ENCODE measurements at places on chromosomes 1 and 21. TPM values are rescaled to one million over a fixed set of nuclear protein-coding genes. Genes with fewer than 3 reads are reported as not detected.
A peak's percentile ranks its signal among the peaks of the same experiment; 100 is the strongest.

- no peak overlapping the region for H3K4me3 ChIP-seq
- H3K27ac ChIP-seq: peak overlapping the region; percentile 77
- H3K36me3 ChIP-seq: peaks cover 46% of the 10 kb centered on the region
- no peaks in the 10 kb centered on the region for H3K27me3 ChIP-seq
These were observed 15.6 kb downstream of the TPM3 start for GRCh38 chr1:154176337-154176736.

DNA sequence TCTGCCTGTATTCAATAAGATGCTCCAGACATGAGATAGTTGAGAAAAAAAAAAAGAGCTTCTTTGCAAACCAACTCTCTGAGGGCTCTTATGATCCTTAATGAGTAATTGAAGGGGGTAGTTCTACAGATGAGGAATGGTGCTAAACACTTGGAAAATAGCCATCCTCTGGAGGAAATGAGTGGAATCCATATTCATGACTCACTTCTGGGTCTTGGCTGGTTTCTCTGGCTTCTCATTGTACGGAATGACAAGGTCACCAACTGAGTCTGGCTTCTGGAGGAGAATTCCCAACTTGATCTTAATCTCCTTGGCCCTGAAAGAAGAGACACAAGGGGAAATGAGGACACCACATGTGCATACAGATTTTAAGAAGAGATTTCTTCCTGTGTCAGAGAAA is 34.7 kb downstream of the RGS5 start:
- H3K27ac ChIP-seq: peak overlapping the region; percentile 57
- no peak for DNase-seq
- H3K4me1 ChIP-seq: peaks cover 33% of the 10 kb centered on the region
- peaks cover 5% of the 10 kb centered on the region for H3K36me3 ChIP-seq
- H3K4me3 ChIP-seq: no peak overlapping the region
- H3K27me3 ChIP-seq: no peaks in the 10 kb centered on the region

- no peak for DNase-seq
- H3K27ac ChIP-seq: peak overlapping the region; percentile 64
- H3K4me3 ChIP-seq: no peak overlapping the region
- no peaks in the 10 kb centered on the region for H3K36me3 ChIP-seq
These were observed 12.9 kb upstream of the SELENON start for GRCh38 chr1:25786887-25787759.

GRCh38 chr1:30912913-30913652 is 4.5 kb upstream of the SDC3 start:
- no peaks in the 10 kb centered on the region for H3K36me3 ChIP-seq
- DNase-seq: peak; percentile 54
- no peak overlapping the region for H3K4me3 ChIP-seq
- no peaks in the 10 kb centered on the region for H3K27me3 ChIP-seq
- no peak overlapping the region for H3K27ac ChIP-seq

DNA sequence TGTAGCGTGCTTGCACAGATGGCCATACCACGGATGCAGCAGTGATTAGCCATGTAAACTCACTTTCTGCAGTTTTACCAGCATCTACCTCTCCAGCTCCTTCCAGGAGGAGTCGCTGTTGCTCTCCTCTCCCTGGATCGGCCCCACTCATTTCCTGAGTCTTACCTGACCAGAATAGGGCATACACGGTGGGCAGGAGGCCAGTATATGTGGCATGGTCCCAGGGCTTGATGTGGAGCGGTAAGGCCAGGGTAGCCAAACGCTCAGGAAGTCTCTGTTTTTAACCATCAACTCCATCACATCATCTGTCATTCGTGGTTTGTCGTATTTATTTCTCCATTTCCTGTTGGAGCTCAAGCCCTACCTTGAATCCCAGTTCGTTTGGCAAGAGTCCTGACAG is 163.4 kb upstream of the USP24 start:
- H3K27ac ChIP-seq: no peak overlapping the region
- no peak overlapping the region for H3K4me3 ChIP-seq
- no peak for DNase-seq

- H3K4me3 ChIP-seq: no peak overlapping the region
- no peak for DNase-seq
- H3K36me3 ChIP-seq: no peaks in the 10 kb centered on the region
- H3K27ac ChIP-seq: no peak overlapping the region
- H3K27me3 ChIP-seq: no peaks in the 10 kb centered on the region
- no peaks in the 10 kb centered on the region for H3K4me1 ChIP-seq
These were observed 33.5 kb upstream of the C1orf53 start for GRCh38 chr1:197868751-197869489.

DNA sequence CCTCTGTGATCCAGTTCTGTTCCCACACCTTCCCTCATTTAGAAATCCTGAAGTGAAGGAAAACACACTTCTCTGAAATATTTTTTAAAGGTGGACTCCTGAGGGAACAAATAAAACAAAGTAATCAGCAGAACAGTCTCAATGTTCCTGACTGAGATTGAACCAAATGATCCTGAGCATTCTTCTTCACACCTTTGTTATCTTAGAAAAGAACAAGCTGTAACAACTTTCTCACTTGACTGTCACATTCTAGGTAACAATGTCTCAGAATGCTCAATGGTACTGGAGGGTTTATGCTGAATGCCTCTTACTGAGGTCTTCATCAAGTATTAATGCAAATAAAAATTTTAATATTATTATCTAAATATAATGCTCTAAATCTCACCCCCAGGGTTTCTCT is 40.4 kb upstream of the RGS2 start:
- no peak overlapping the region for H3K4me3 ChIP-seq
- DNase-seq: no peak
- peaks cover 4% of the 10 kb centered on the region for H3K4me1 ChIP-seq

GRCh38 chr1:23936481-23937176 is 23.0 kb upstream of the PNRC2 start:
- no peak overlapping the region for H3K4me3 ChIP-seq
- DNase-seq: no peak
- H3K36me3 ChIP-seq: no peaks in the 10 kb centered on the region
- H3K27ac ChIP-seq: no peak overlapping the region
- no peaks in the 10 kb centered on the region for H3K27me3 ChIP-seq

GRCh38 chr1:31587720-31588423 is 11.6 kb downstream of the TINAGL1 start:
- H3K36me3 ChIP-seq: peaks cover 44% of the 10 kb centered on the region
- peak overlapping the region; percentile 97 for H3K27ac ChIP-seq
- peak overlapping the region; percentile 57 for H3K4me3 ChIP-seq
- peaks cover 80% of the 10 kb centered on the region for H3K4me1 ChIP-seq
- peak; percentile 74 for DNase-seq

DNA sequence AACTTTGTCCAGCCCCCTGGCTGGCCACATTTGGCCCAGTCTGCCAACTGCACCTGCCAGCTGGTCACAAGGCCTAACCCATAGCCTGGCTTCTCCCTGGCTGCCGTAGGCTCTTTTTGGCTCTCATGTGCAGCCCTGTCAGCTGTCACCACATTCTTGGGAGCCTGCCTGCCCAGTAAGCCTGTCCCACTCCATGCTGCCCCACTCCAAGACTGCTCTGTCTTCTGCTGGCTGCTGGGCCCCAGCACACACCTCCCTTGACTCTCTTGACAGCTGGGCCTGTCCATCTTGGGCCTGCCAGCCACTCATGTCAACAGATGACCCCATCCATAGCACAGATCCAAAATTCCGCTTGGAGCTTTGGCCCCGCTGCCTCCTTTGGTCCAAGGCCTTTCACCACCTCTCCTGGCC is 74.3 kb upstream of the EDN2 start:
- H3K4me3 ChIP-seq: no peak overlapping the region
- H3K27me3 ChIP-seq: no peaks in the 10 kb centered on the region

DNA sequence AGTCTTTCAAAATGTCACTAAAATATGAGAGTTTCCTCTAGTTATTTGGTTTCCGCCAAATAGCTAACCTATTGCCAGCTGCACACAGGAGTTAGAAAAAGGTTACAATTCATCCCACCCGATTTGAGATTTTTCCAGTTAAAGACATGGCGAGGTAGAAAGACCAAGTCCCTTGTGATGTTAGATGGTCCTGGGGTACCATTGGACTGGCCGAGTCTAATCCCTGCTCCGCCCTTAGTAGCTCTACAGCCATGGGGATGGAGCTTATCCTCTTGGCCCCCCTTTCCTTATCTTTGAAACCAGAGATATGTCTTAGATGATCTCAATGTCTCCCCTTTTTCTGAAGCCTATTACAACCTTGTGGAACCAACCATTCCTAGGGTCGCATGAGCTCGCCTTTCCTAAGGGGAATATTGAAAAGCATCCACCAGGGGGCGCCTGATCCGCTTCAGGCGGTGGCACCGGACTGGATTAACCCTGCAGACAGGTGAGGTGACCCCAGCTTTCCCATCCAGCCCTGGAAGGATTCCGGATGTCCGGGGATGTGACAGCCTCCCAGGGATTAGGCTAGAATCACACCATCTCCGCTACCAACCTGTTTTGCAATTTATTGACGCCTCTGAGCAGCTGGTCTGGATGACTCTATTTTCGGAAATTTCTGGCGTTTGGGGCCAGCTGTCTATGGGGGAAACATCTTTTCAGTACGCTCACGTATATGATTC is 68.3 kb upstream of the SIM2 start:
- no peaks in the 10 kb centered on the region for H3K4me1 ChIP-seq
- no peak overlapping the region for H3K27ac ChIP-seq
- H3K4me3 ChIP-seq: no peak overlapping the region
- H3K36me3 ChIP-seq: no peaks in the 10 kb centered on the region

GRCh38 chr1:1307261-1307922 is 338 bp downstream of the ACAP3 start:
- peak overlapping the region; percentile 99 for H3K27ac ChIP-seq
- peak; percentile 60 for DNase-seq
- peaks cover 61% of the 10 kb centered on the region for H3K4me1 ChIP-seq
- peaks cover 27% of the 10 kb centered on the region for H3K36me3 ChIP-seq
- H3K4me3 ChIP-seq: peak overlapping the region; percentile 81

DNA sequence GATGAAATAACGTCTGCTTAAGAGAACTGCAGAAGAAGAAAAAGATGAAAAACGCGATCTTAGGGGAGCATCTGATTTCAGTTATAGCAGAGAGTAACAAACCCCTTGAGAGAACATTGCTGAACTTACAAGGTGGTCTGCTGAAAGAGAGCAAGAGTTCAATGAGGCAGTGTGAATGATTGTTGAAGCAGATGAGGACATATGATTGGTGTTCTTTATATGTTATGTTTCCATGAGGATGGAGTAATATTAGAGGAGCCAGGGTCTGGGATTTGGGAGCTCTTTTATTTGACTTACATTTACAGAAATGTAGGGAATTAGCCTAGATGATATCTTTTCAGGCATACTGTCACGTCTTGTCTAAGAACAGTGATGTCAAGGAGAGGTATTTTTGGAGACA is 1302.0 kb downstream of the KCNT2 start:
- H3K36me3 ChIP-seq: no peaks in the 10 kb centered on the region
- no peaks in the 10 kb centered on the region for H3K27me3 ChIP-seq
- no peak for DNase-seq
- H3K4me1 ChIP-seq: no peaks in the 10 kb centered on the region
- no peak overlapping the region for H3K4me3 ChIP-seq
- no peak overlapping the region for H3K27ac ChIP-seq

DNA sequence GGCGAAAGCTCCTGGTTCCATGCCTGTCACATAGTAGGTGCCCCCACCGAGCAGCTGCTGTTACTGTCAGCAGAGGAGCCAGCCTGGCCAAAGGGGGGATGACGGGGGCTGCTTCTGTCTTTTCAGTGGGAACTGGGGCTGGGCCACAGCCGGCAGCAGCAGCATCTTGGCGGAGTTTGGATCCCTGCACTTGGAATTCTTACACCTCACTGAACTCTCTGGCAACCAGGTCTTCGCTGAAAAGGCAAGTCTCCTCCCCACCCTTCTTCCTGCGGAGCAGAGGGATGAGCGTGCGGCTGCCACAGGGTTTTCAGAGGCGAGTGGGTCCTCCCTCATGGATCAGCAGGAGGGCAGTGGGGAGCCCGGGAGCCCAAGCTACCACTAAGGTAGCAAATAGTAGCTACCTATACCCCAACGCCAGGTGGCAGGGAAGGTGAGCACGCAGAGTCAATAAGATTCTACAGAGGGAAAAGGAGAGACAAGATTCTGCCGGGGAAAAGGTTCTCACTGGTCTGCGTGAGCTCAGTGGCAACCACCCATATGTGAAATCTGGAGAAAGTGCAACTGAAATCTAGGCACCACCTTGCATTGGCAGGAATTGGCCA is 41.4 kb upstream of the SELENON start:
- H3K4me3 ChIP-seq: no peak overlapping the region
- H3K4me1 ChIP-seq: peaks cover 7% of the 10 kb centered on the region
- DNase-seq: no peak
- peaks cover 15% of the 10 kb centered on the region for H3K36me3 ChIP-seq

- H3K27ac ChIP-seq: no peak overlapping the region
- no peaks in the 10 kb centered on the region for H3K27me3 ChIP-seq
- no peak for DNase-seq
- no peaks in the 10 kb centered on the region for H3K36me3 ChIP-seq
- H3K4me3 ChIP-seq: no peak overlapping the region
- H3K4me1 ChIP-seq: no peaks in the 10 kb centered on the region
These were observed 734 bp upstream of the C1orf210 start for GRCh38 chr1:43286115-43286514.

- no peaks in the 10 kb centered on the region for H3K27me3 ChIP-seq
- no peak overlapping the region for H3K27ac ChIP-seq
- H3K36me3 ChIP-seq: peaks cover 20% of the 10 kb centered on the region
- H3K4me3 ChIP-seq: no peak overlapping the region
These were observed 46.8 kb downstream of the NPHP4 start for GRCh38 chr1:5945445-5945844.

DNA sequence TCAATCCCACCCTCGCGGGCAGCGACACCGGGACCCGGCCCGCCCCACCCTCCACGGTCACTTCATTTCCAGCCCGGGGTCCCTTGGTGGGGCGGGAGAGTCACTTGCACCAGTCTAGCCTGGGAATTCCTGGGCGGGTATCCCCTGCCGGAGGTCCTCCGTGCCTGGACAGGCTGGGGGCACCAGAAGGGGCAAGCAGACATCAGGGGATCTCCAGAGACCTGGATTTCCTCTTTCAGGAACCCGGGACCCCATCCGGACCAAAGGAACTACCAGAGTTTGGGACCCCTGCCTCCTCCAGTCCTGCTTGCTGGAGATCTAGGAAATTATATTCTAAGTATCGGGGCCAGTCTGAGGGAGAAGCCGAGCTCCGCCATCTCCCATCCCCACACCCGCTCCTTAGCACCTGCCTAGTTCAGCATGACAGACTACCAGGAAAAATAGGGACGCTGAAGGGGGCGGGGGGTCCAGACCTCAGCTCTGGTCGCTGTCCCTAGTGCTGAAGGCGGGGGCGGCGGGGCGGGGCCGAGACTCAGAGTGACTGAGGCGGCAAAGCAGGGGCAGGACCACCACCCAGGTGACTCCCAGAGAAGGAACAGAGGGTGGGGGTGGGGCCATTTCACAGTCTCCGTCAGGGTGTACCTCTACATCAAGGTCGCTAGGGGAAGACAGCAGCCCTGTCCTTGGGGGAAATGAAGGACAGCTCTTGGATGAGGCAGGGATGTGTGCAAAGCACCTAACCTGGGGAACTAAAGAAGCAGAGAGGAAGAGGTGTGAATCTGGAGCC is 832 bp downstream of the HCN3 start:
- H3K4me1 ChIP-seq: peaks cover 32% of the 10 kb centered on the region
- DNase-seq: peak; percentile 50
- H3K36me3 ChIP-seq: no peaks in the 10 kb centered on the region
- no peaks in the 10 kb centered on the region for H3K27me3 ChIP-seq
- peak overlapping the region; percentile 76 for H3K27ac ChIP-seq
- H3K4me3 ChIP-seq: peak overlapping the region; percentile 83

Gene ZNF692
- 23.0 TPM for total RNA-seq

Gene OMA1
- 36.6 TPM for total RNA-seq

Gene ZMYND12
- 2.6 TPM for total RNA-seq

Gene CDC20
- 0.99 TPM for total RNA-seq
